ENCODE measurements at places on chromosomes 6 and 20.

- no peak for DNase-seq
- peaks cover 41% of the 10 kb centered on the region for H3K27me3 ChIP-seq
- peaks cover 19% of the 10 kb centered on the region for H3K4me1 ChIP-seq
Observed at GRCh38 chr6:169961772-169962561, 210.5 kb downstream of the ERMARD start.

DNA sequence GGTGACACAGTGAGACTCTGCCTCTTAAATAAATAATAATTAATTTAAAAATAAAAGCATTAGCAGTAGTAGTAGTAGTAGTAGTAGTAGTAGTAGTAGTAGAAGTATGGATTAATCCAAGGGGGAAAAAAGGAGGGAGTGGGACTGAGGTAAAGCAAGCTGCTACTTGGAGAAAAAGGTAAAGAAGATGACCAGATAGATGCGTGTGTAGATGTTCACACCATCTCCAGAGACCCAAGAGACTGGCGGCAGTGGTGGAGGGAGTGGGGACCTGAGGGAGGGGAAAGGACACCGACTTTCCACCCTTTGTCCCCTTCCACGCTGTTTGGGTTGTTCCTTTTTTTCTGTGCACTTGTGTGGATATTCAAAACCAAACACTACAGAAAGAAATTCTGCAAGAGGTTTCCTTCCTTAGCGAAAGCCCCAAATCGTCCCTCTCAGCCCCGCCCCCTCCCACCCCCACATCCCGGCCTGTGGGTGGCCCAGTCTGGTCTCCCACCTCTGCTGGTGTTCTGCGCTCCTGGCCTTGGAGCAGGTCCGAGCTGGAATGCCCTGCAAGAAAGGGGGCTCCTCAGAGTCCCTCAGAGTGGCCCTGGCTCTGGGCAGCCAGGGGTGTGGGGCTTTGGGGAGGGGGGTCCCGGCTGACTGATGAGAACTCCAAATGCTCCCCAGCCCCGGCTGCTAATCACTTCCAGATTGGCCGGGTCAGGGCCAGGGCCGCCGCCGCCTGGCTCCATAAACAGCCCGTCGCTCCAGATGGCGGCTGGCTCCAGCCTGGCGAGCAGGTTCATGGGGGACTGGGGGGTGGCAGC is 60.2 kb downstream of the UBE2V1 start:
- no peaks in the 10 kb centered on the region for H3K36me3 ChIP-seq
- H3K27me3 ChIP-seq = peaks cover 46% of the 10 kb centered on the region
- no peak for DNase-seq
- peaks cover 14% of the 10 kb centered on the region for H3K4me1 ChIP-seq

- DNase-seq = no peak
- peaks cover 56% of the 10 kb centered on the region for H3K4me1 ChIP-seq
- peak overlapping the region; percentile 95 for H3K4me3 ChIP-seq
- peaks cover 30% of the 10 kb centered on the region for H3K36me3 ChIP-seq
- peak overlapping the region; percentile 99 for H3K27ac ChIP-seq
Observed at GRCh38 chr6:27829453-27830211, 82.6 kb downstream of the OR2B2 start.

DNA sequence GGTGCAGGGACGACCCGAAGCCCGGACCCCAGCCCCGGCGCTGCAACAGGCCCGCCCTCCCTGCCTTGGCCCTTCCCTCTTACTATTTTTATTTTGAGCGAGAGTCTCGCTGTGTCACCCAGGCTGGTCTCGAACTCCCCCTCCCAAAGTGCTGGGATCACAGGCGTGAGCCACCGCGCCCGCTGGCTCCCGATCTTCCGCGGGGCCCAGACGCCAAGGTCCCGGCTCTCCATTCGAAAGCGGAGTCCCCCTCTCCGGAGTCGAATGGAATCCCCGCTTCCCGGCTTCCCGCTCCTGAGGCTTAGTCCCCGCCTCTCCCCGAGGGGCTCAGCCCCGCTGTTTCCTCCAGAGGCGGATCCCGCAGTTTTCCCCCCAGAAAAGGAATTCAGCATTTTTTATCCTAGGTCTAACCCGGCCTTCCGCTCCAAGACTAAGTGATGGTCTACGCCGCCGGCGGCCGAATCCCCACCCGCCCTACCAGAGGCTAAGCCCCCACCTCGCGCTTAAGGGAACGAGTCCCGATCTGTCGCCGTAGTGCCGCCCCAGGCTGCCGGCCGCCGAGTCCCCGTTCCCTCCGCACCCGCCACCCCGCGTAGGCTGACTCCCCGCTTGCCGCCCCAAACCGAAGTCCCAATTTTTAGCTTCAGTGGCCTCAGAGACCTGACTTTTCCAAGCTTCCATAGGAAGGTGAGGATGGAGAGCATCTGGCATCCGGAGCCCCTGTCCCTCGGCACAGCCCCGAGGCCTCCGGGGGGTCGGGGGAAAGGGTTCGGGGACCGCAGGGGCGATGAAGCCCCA is 11.5 kb upstream of the TMC2 start:
- peak overlapping the region; percentile 88 for H3K27ac ChIP-seq
- peak overlapping the region; percentile 85 for H3K4me3 ChIP-seq
- peaks cover 51% of the 10 kb centered on the region for H3K27me3 ChIP-seq
- H3K4me1 ChIP-seq = peaks cover 31% of the 10 kb centered on the region
- peak; percentile 53 for DNase-seq

- no peak overlapping the region for H3K4me3 ChIP-seq
- H3K27me3 ChIP-seq = no peaks in the 10 kb centered on the region
- H3K27ac ChIP-seq = no peak overlapping the region
- DNase-seq = no peak
- peaks cover 4% of the 10 kb centered on the region for H3K4me1 ChIP-seq
- no peaks in the 10 kb centered on the region for H3K36me3 ChIP-seq
Observed at GRCh38 chr6:52426667-52427066, 6.5 kb downstream of the EFHC1 start.

DNA sequence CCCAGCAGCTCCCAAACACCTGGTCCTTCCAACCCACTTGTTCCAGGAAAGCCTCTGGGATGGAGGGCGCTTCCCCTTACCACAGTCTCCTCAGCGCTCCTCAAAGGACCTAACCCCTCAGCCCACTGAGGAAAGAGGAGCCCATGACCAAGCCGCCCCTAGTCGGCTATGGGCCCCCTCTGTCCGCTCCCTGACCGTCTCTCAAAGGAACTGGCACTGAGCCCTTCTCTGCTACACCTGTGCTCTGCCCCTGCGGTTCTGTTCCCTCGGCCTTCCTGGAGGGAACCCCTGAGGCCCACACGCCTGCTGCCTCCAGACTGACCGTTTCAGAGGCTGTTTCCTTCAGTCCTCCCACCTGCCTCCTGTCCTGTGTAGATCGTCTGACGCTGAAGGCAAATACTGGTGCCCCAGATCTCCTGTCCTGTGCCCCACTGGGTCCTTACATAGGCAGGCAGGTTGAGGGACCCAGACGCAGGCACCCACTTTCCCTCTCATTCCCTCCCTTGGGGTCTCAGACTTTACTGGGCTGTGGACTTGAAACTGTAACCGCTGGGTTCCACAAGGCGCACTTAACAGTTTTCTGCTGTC is 1.9 kb upstream of the SLC4A11 start:
- peak overlapping the region; percentile 33 for H3K4me3 ChIP-seq
- H3K4me1 ChIP-seq = peaks cover 14% of the 10 kb centered on the region
- H3K27ac ChIP-seq = no peak overlapping the region
- no peaks in the 10 kb centered on the region for H3K36me3 ChIP-seq
- H3K27me3 ChIP-seq = peaks cover 90% of the 10 kb centered on the region
- DNase-seq = no peak

DNA sequence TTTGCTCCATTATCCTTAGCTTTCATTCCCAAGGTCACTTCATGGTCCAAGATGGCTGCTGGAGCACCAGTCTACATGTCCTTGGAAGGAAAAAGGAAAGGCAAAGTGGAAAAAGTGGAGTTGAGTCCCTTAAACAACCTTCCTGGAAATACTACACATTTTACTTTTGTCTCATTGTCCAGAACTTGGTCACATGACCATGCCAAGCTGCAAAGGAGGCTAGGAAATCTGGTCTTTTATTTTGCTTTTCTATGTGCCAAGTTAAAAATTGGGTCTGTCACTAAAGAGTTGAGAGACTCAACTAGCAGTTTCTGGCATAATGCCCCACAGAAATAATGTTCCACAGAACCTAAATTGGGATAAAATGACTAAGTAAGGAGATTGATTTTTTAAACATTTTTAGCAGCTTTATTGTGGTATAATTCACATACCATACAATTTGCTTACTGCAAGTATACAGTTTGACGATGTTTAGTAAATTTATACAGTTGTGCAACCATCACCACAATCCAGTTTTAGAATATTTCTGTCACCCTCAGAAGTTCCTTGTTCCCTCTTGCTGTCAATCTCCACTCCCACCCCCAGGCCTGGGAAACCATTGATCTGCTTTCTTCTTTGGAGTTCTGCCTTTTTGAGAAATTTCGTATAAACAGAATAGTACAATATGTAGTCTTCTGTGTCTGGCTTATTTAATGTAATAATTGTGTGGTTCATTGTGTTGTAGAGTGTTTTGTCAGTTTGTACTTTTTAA is 5.6 kb upstream of the CHD6 start:
- H3K4me3 ChIP-seq = no peak overlapping the region
- H3K27ac ChIP-seq = no peak overlapping the region
- H3K36me3 ChIP-seq = no peaks in the 10 kb centered on the region

GRCh38 chr20:47704746-47705496 is 80.4 kb downstream of the SULF2 start:
- H3K4me3 ChIP-seq = no peak overlapping the region
- peaks cover 12% of the 10 kb centered on the region for H3K27me3 ChIP-seq
- DNase-seq = no peak
- H3K36me3 ChIP-seq = no peaks in the 10 kb centered on the region
- no peak overlapping the region for H3K27ac ChIP-seq

DNA sequence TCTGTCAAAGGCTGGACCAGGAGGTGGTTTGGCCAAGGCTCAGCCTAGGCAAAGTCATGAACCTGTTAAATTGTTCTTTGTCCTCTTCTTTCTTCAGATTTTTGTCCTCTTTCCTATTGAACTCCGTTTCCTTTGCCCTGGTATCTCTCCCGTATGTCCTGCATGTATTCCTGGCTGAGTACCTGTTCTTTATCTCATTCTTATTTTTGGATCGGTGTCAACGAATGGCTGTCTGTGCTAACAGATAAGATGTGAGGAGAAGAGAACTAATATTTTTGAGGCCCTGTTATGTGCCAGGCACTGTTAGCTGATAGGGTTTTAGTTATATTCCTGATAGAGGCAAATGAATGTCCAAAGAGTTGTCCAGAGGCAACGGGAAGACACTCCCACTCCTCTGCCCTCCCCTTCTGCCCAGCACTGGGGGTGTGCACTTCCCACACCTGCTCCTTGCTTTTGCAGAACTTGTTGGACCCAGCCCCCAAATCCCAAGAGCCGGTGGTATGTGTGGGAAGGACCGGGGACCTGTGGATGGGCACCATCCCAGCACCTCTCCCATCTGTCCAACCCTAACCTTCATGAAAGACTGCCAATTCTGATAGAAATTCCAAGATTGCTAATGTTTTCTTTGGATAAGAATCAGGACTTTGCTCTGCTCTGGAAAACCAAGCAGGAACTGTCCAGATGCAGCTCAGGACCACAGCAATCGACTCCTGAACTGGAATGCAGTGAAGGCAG is 20.6 kb downstream of the MMP24OS start:
- no peak overlapping the region for H3K4me3 ChIP-seq
- H3K36me3 ChIP-seq = peaks cover 2% of the 10 kb centered on the region
- H3K27ac ChIP-seq = no peak overlapping the region
- DNase-seq = no peak
- H3K4me1 ChIP-seq = peaks cover 10% of the 10 kb centered on the region
- no peaks in the 10 kb centered on the region for H3K27me3 ChIP-seq

- H3K27ac ChIP-seq = no peak overlapping the region
- H3K4me1 ChIP-seq = peaks cover 5% of the 10 kb centered on the region
- H3K4me3 ChIP-seq = no peak overlapping the region
- peaks cover 30% of the 10 kb centered on the region for H3K27me3 ChIP-seq
- no peaks in the 10 kb centered on the region for H3K36me3 ChIP-seq
Observed at GRCh38 chr6:154515826-154516225, 5.3 kb upstream of the CNKSR3 start.

- no peak overlapping the region for H3K4me3 ChIP-seq
- H3K27me3 ChIP-seq = no peaks in the 10 kb centered on the region
- peaks cover 23% of the 10 kb centered on the region for H3K4me1 ChIP-seq
- DNase-seq = no peak
- no peak overlapping the region for H3K27ac ChIP-seq
- peaks cover 55% of the 10 kb centered on the region for H3K36me3 ChIP-seq
Observed at GRCh38 chr6:151409260-151409659, 17.9 kb upstream of the ZBTB2 start.

- H3K27me3 ChIP-seq = peaks cover 3% of the 10 kb centered on the region
- H3K27ac ChIP-seq = no peak overlapping the region
- H3K4me3 ChIP-seq = no peak overlapping the region
- peaks cover 21% of the 10 kb centered on the region for H3K36me3 ChIP-seq
- no peak for DNase-seq
Observed at GRCh38 chr6:36928547-36928918, 26.0 kb upstream of the PI16 start.

- H3K27ac ChIP-seq = no peak overlapping the region
- no peak for DNase-seq
- peaks cover 57% of the 10 kb centered on the region for H3K27me3 ChIP-seq
- H3K4me1 ChIP-seq = peaks cover 8% of the 10 kb centered on the region
- no peaks in the 10 kb centered on the region for H3K36me3 ChIP-seq
- no peak overlapping the region for H3K4me3 ChIP-seq
Observed at GRCh38 chr6:3213334-3213695, 14.1 kb downstream of the TUBB2B start.

- H3K27me3 ChIP-seq = peaks cover 35% of the 10 kb centered on the region
- DNase-seq = no peak
Observed at GRCh38 chr20:50335105-50335504, 144.5 kb downstream of the CEBPB start.

- no peaks in the 10 kb centered on the region for H3K27me3 ChIP-seq
- H3K4me3 ChIP-seq = no peak overlapping the region
- no peak for DNase-seq
- no peaks in the 10 kb centered on the region for H3K4me1 ChIP-seq
Observed at GRCh38 chr6:85917522-85917921, 274.8 kb upstream of the SYNCRIP start.

- no peaks in the 10 kb centered on the region for H3K27me3 ChIP-seq
- H3K36me3 ChIP-seq = no peaks in the 10 kb centered on the region
- H3K27ac ChIP-seq = no peak overlapping the region
- H3K4me3 ChIP-seq = no peak overlapping the region
Observed at GRCh38 chr6:97726378-97726777, 443.4 kb upstream of the MMS22L start.

GRCh38 chr6:165843568-165844113 is 180.6 kb upstream of the PDE10A start:
- H3K4me1 ChIP-seq = no peaks in the 10 kb centered on the region
- peaks cover 52% of the 10 kb centered on the region for H3K27me3 ChIP-seq
- no peak overlapping the region for H3K4me3 ChIP-seq
- H3K27ac ChIP-seq = no peak overlapping the region
- no peaks in the 10 kb centered on the region for H3K36me3 ChIP-seq
- DNase-seq = no peak

DNA sequence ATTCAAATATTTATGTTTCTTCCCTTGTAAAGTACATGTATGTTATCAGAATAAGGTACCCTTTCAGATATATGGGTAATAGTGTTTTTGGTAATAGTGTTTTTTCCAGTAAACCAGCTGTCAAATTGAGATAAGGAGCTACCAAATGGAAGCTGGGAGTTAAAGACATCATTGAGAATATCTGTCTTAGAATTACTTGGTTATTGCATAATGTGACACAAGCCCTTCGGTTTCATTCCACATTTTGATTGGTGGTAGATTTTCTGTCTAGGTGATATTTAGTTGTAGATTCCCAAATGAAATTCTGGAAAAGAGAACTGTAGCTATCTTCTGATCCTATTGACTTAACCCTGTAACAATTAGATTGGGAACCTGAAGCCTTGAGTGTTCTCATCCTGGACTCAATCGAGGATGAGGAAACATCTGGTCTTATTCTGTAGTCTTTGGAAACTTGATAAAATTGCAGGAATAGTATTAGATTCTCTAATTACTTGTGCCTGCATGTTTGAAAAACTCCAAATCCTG is 75.1 kb upstream of the SYNJ2 start:
- DNase-seq = no peak
- H3K27ac ChIP-seq = no peak overlapping the region
- H3K27me3 ChIP-seq = no peaks in the 10 kb centered on the region
- peaks cover 36% of the 10 kb centered on the region for H3K36me3 ChIP-seq

Measured in activated naive CD4-positive, alpha-beta T cell treated with anti-CD3 and anti-CD28 coated beads, Interleukin-2, amount 10 ng/mL, durations not matched to agents 7 days and 5 days (primary cell).